ENCODE measurements at places on chromosomes 5 and 9. TPM values are rescaled to one million over a fixed set of nuclear protein-coding genes. Genes with fewer than 3 reads are reported as not detected.

PCDHB2 gene
- 0.98 TPM for total RNA-seq

PCA3 gene
- not detected for total RNA-seq

ITK gene
- total RNA-seq: 49.9 TPM

DNM1 gene
- total RNA-seq: 3.6 TPM

KIF20A gene
- 1.9 TPM for total RNA-seq

DNLZ gene
- total RNA-seq: 15.8 TPM

SPATA9 gene
- 1.1 TPM for total RNA-seq

NEURL1B gene
- total RNA-seq: 1.9 TPM

SPATA31C1 gene
- total RNA-seq: not detected

PCDHGB7 gene
- total RNA-seq: 11.9 TPM

HCN1 gene
- not detected for total RNA-seq

PCSK1 gene
- 0.36 TPM for total RNA-seq

GABRA1 gene
- not detected for total RNA-seq

RLN2 gene
- total RNA-seq: not detected

HMCN2 gene
- total RNA-seq: 0.09 TPM

PDE6A gene
- not detected for total RNA-seq

STK32A gene
- total RNA-seq: 1.5 TPM

OR13D1 gene
- not detected for total RNA-seq

TPPP gene
- total RNA-seq: 2.4 TPM

PCDHGA3 gene
- total RNA-seq: 0.87 TPM

ZBTB26 gene
- total RNA-seq: 10.9 TPM

TXNDC8 gene
- not detected for total RNA-seq

PNPLA7 gene
- total RNA-seq: 5.1 TPM

LCN2 gene
- 7.7 TPM for total RNA-seq

NIPAL4 gene
- total RNA-seq: 0.34 TPM

SMIM3 gene
- 11.6 TPM for total RNA-seq

DIAPH1 gene
- 123 TPM for total RNA-seq

SCGB3A2 gene
- total RNA-seq: not detected
